ENCODE measurements at places on chromosomes 2 and 18.

DNA sequence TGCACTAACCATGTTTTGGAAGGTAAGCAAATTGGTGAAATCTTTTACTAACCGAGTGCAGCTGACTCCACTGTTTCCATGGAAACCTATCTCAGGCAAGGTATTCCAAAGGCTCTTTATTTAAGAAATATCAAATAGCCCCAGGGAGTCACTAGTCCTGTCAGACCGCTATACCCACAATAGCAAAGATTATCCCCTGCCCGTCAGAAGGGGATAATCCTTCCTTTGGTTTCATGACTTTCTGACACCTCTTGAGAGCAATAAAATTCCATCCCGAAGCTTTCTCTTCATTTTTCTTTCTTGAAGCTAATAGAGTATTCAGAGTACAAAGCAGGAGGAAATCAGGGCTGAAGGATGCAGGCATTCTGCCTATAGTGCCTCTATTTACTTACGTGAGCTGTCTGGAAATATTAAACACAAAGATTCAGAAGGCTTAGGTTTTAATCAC is 34.7 kb upstream of the MAP2 start:
- DNase-seq: no peak

- no peak for DNase-seq
These were observed 6.6 kb downstream of the NR4A2 start for GRCh38 chr2:156325688-156326525.

GRCh38 chr2:215828528-215829184 is 184.7 kb downstream of the MREG start:
- no peak for DNase-seq

GRCh38 chr2:43073401-43073825 is 153.0 kb downstream of the ZFP36L2 start:
- no peak for DNase-seq

DNA sequence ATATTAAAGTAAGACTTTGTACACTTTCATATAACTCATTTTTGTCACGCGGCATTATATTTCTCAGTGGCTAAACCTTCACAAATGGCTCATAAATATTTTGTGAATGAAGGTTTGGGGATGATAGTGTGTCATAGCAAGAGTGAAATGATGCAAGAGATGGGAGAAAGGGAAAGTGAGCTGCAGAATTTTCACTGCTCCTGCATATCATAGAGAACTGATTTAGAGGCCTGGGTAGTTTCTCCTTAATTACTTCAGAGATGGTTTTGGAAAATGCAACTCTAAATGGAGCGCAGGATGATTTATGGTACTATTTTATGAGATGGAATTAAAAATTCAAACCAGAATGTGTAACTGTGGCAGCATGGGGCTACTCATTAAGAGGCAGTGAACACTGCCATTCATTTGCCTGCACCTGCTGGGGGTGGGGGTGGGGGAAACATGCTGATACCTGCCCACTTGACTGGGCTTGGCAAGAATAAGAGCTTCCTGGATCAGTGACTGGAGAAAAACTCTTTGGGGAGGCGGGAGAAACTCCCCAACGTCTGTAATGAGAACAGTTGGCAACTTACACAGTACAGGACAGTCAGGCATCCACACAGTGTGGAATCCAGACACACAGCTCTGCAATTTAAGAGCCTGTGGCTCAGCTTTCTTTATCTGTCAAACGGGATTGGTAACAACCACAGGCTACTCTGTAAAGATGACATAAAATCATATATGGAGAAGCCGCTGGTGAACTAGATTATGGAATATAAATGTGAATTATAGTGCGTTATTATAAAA is 941.9 kb downstream of the SLC4A3 start:
- DNase-seq: no peak

- DNase-seq: no peak
These were observed 4.0 kb downstream of the WDR54 start for GRCh38 chr2:74425523-74425922.

DNA sequence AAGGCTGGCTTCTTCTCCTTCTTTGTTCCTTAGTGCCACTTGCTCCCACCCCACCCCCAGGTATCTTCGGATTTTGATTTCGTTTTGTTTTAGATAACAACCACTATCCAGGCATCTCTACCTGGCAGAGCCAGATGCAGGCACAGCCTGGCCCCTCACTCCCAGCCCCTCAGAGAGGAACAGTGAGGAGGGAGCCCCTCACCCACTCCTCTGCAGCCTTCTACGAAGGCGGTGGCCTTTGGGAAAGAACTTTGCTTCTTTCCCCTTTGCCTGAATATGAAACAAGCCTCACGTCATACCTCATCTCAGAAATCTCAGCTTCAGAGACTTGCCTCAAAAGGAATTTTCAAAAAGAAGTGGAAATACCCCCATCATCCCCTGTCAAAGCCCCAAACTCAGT is 6.3 kb upstream of the CYP26B1 start:
- no peak for DNase-seq

GRCh38 chr2:33388996-33389395 is 87.5 kb upstream of the RASGRP3 start:
- DNase-seq: no peak

- DNase-seq: no peak
These were observed 202 bp downstream of the MCEE start for GRCh38 chr2:71129902-71130151.

DNA sequence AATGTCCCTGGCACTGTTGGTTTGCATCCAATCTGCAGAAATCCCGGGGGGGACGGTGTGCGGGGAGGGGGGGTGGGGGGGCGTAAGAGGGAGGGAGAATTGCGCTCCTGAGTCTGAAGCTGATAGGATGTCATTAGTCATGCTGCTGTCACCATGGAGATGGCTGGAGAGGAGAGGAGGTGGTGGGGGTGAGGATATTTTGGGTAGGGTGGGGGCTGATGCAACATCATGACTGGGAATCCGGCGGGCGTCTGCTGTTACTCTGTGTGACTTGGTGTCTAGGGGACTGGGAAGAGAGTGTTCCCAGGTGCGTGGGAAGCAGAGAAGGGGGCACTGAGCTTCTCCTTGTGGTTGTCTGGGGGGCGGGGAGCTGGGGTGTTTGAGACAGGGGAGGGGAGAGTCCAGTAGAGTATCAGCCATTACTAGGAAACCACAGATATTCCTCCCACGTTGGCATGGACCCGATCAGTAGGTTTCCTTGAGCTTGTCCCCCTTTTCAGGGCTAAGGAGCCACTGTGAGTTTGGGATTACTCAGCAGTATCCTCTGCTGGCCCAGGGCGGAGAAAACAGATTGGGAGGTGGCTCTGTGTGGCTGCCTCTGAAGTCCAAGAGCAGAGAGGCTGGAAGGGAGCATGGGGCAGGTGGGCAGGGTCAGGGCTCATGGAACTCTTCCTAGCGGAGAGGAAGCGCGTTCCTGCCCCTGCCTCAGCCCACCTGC is 18.9 kb downstream of the TET3 start:
- DNase-seq: peak; percentile 59
